ENCODE measurements at places on chromosomes 16 and 17.

- H3K27me3 ChIP-seq, result no peaks in the 10 kb centered on the region
- DNase-seq, result peak; percentile 30
- H3K4me3 ChIP-seq, result peak overlapping the region; percentile 74
- H3K27ac ChIP-seq, result peak overlapping the region; percentile 99
- H3K36me3 ChIP-seq, result no peaks in the 10 kb centered on the region
Observed at GRCh38 chr16:53209877-53210276, 155.1 kb downstream of the CHD9 start.

- no peak overlapping the region for H3K4me3 ChIP-seq
- no peak for DNase-seq
- peaks cover 5% of the 10 kb centered on the region for H3K4me1 ChIP-seq
Observed at GRCh38 chr17:9414471-9414870, 161.1 kb downstream of the STX8 start.

DNA sequence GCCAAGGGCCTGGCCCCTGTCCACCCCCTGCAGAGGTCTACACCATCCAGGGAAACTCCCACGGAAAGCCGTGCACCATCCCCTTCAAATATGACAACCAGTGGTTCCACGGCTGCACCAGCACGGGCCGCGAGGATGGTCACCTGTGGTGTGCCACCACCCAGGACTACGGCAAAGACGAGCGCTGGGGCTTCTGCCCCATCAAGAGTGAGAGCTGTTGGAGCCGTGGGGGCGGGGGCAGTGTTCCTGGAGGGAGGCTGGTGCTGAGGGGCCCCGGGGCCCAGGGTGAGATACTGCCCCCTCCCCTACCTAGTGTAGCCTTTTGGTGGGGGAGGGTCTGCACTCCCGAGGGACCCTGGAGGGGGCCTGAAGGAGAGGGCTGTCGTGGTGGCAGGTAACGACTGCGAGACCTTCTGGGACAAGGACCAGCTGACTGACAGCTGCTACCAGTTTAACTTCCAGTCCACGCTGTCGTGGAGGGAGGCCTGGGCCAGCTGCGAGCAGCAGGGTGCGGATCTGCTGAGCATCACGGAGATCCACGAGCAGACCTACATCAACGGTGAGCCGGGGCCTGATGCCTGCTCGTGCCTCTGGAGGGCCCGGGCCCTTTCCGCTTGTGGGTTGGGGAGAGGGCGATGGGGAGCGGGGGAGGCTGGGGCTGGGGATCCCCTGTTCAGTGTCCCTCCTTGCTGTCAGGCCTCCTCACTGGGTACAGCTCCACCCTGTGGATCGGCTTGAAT, 38.8 kb downstream of the MRC2 start:
- no peaks in the 10 kb centered on the region for H3K27me3 ChIP-seq
- no peak for DNase-seq
- no peak overlapping the region for H3K27ac ChIP-seq
- H3K4me3 ChIP-seq, result no peak overlapping the region

- no peaks in the 10 kb centered on the region for H3K27me3 ChIP-seq
- peak; percentile 35 for DNase-seq
- no peaks in the 10 kb centered on the region for H3K36me3 ChIP-seq
- no peak overlapping the region for H3K27ac ChIP-seq
- no peaks in the 10 kb centered on the region for H3K4me1 ChIP-seq
Observed at GRCh38 chr17:2449486-2449885, 48.6 kb upstream of the MNT start.

- DNase-seq, result peak; percentile 89
- peaks cover 4% of the 10 kb centered on the region for H3K27me3 ChIP-seq
- H3K27ac ChIP-seq, result no peak overlapping the region
- peaks cover 44% of the 10 kb centered on the region for H3K4me1 ChIP-seq
Observed at GRCh38 chr16:85330694-85331188, 218.5 kb upstream of the CIBAR2 start.

DNA sequence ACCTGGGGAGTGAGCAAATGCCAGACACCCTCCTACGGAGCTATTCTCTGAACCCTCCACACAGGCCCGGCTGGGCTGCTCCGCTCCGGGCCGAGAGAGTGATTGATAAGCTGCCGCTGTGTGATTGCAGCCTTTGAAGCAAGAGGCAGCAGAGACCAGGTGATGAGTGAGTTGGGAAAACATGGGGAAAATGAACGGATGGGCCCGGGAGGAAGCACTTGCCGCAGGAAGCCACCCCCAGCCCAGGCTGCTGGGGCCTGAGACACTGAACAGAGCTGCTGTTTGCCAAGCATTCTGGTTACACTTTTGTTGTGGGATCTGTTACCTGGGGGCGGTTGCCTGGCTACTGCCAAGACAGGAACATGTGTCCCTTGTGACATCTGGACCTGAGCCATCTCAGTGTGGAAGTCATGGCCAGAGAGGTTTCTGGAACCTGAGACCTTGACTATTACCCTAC, 46.4 kb upstream of the KLHDC4 start:
- no peak overlapping the region for H3K27ac ChIP-seq
- H3K27me3 ChIP-seq, result peaks cover 12% of the 10 kb centered on the region
- H3K36me3 ChIP-seq, result no peaks in the 10 kb centered on the region
- H3K4me1 ChIP-seq, result peaks cover 9% of the 10 kb centered on the region
- DNase-seq, result no peak

DNA sequence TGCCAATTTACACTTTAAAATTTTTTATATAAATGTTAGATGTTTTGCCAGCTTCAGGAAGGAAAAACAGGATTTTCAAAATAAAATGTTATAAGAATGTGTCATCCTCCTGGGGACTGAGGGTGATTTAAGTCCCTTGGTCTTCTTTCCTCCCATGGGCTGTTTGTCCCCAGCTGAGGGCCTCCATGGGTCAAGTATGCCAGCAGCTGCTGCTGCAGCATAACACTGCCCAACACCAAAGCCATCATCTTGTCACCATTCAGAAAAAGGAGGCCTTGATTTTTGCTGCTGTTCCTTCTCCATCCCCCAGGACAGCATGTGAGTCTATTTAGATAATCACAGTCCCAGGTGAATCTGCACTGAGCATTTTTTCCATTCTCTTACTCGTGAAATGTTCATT, 188.5 kb downstream of the LGALS9B start:
- peaks cover 7% of the 10 kb centered on the region for H3K4me1 ChIP-seq
- H3K27me3 ChIP-seq, result no peaks in the 10 kb centered on the region
- H3K4me3 ChIP-seq, result no peak overlapping the region

GRCh38 chr17:27512511-27513346, 56.5 kb downstream of the KSR1 start:
- no peak for DNase-seq
- peaks cover 17% of the 10 kb centered on the region for H3K4me1 ChIP-seq
- no peaks in the 10 kb centered on the region for H3K36me3 ChIP-seq

DNA sequence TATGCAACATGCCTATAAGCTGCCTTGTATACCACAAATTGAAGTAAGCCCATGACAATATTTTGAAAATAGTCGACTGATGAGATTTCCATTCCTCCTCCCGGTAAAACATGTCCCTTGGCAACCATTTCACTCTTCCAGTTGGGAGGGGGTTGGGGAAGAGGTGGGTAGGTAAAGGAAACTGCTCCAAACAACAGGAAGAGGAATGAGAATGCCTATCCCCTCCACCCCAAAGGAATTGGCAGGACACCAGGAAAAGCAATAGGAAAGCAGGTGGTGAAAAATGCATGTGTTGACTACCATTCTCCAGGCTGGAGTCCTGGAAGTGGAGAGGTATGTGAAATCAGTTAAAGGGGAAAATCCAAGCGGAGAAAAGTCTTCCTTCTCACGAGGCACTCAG, 455.9 kb upstream of the PSMD7 start:
- no peaks in the 10 kb centered on the region for H3K36me3 ChIP-seq
- peak overlapping the region; percentile 51 for H3K27ac ChIP-seq
- no peaks in the 10 kb centered on the region for H3K27me3 ChIP-seq
- DNase-seq, result peak; percentile 59
- no peak overlapping the region for H3K4me3 ChIP-seq

DNA sequence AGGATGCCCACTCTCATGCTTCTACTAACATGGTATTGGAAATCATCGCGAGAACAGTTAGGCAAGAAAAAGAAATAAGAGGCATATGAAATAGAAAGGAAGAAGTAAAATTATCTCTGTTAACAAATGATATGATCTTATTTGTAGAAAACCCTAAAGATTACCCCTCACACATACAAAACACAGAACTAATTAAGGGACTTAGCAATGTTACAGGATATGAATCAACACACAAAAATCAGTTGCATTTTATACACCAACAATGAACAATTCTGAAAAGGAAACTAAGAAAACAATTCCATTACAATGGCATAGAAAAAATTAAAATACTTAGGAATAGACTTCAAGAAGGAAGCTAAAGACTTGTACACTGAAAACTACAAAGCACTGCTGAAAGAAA, 2.7 kb upstream of the CAPNS2 start:
- peaks cover 14% of the 10 kb centered on the region for H3K4me1 ChIP-seq
- no peak overlapping the region for H3K4me3 ChIP-seq
- no peak for DNase-seq
- H3K27ac ChIP-seq, result no peak overlapping the region

- peaks cover 23% of the 10 kb centered on the region for H3K4me1 ChIP-seq
- no peak overlapping the region for H3K27ac ChIP-seq
- DNase-seq, result no peak
- peaks cover 52% of the 10 kb centered on the region for H3K27me3 ChIP-seq
- no peak overlapping the region for H3K4me3 ChIP-seq
- no peaks in the 10 kb centered on the region for H3K36me3 ChIP-seq
Observed at GRCh38 chr17:3966720-3967363, 2.6 kb upstream of the ATP2A3 start.

GRCh38 chr16:79278506-79278905, 322.0 kb downstream of the MAF start:
- DNase-seq, result no peak
- no peak overlapping the region for H3K4me3 ChIP-seq
- peaks cover 3% of the 10 kb centered on the region for H3K4me1 ChIP-seq
- no peak overlapping the region for H3K27ac ChIP-seq
- H3K36me3 ChIP-seq, result no peaks in the 10 kb centered on the region

- no peaks in the 10 kb centered on the region for H3K27me3 ChIP-seq
- peaks cover 35% of the 10 kb centered on the region for H3K4me1 ChIP-seq
- no peak for DNase-seq
- H3K27ac ChIP-seq, result peak overlapping the region; percentile 2
- H3K4me3 ChIP-seq, result no peak overlapping the region
- H3K36me3 ChIP-seq, result peaks cover 50% of the 10 kb centered on the region
Observed at GRCh38 chr17:4944554-4945175, 3.7 kb downstream of the PFN1 start.

DNA sequence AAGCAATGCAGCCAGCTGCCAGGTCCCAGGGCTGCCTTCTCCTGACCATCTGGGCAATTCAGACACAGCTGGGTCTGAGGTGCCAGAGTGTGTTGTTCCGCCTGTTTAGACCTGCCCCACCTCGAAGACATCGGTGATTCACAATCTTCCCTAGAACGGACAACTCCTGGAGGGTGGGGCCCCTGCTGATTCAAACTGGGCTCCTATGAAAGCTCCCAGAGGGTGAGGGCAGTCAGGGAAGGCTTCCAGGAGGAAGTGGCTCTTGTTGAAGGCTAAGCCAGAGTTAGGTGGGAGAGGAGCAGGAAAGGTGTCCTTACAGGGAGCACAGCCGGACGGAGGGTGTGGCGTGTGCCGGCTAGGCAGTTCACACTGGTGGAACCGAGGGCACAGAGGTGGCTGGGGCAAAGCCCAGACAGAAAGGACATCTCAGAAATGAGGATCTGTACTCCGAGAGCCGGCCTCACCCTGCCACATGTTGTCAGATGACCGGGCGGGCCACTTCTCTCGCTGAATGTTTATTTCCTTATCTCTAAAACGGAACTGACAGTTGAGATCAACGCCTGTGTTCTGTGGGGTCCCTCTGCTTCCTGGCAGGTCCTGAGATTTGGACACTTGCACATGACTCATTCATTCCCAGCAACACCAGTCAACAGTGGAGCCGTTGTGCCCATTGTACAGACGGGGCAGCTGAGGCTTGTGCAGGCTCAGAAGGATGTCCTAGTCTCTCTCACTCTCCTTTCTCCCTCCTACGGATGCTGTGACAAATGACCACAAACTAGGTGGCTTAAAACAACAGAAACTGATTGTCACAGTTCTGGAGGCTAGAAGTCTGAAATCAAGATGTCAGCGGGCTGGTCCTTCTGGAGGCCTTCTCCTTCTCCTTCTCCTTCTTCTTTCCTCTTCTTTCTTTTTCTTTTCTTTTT, 26.9 kb upstream of the LITAF start:
- peak overlapping the region; percentile 47 for H3K27ac ChIP-seq
- no peaks in the 10 kb centered on the region for H3K27me3 ChIP-seq
- H3K4me1 ChIP-seq, result peaks cover 15% of the 10 kb centered on the region

DNA sequence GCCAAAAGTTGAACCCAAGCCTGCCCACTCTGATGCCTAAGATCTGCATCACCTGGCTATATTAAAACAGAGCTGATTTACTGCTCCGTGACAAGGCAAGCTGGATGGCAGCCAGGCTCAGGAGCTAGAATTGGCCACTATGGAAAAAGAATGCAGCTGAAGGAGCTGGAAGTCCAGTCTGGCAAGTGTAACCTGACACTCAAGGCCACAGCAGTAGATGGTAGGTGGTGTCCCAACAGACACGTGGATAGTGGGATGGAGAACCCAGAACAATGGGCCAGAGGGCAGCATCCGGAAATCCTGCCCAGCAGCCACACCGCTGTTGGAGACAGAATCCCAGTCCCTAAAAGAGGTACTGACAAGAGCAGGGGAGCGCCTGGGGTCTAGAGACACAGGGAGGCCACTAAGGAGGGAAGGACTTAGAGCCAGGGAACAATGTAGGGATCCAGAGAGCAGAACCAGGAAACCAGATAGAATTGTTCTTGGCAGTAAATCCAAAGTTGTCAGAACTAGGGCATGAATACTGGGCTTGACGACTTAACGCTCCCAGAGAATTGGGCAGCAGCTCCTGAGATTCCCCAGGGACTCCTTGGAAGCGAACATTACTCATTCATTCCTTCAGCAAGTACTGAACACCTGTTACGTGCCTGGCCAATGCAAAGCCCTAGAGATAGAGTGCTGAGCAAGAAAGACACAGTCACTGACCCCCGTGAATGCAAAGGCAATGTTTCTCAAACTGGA, 85.7 kb downstream of the CDYL2 start:
- no peaks in the 10 kb centered on the region for H3K27me3 ChIP-seq
- H3K27ac ChIP-seq, result no peak overlapping the region
- peaks cover 3% of the 10 kb centered on the region for H3K4me1 ChIP-seq

- H3K36me3 ChIP-seq, result no peaks in the 10 kb centered on the region
- H3K27ac ChIP-seq, result no peak overlapping the region
- no peak overlapping the region for H3K4me3 ChIP-seq
- no peaks in the 10 kb centered on the region for H3K4me1 ChIP-seq
- no peak for DNase-seq
Observed at GRCh38 chr16:47833771-47834170, 322.0 kb downstream of the ABCC12 start.

- H3K4me3 ChIP-seq, result no peak overlapping the region
- no peaks in the 10 kb centered on the region for H3K4me1 ChIP-seq
- no peak overlapping the region for H3K27ac ChIP-seq
- no peak for DNase-seq
- no peaks in the 10 kb centered on the region for H3K36me3 ChIP-seq
Observed at GRCh38 chr16:12612598-12613101, 191.0 kb downstream of the CPPED1 start.
